ENCODE measurements at places on chromosomes 6 and 20.

- no peak for DNase-seq
Measured at GRCh38 chr20:51440589-51440988, 101.9 kb downstream of the NFATC2 start.

DNA sequence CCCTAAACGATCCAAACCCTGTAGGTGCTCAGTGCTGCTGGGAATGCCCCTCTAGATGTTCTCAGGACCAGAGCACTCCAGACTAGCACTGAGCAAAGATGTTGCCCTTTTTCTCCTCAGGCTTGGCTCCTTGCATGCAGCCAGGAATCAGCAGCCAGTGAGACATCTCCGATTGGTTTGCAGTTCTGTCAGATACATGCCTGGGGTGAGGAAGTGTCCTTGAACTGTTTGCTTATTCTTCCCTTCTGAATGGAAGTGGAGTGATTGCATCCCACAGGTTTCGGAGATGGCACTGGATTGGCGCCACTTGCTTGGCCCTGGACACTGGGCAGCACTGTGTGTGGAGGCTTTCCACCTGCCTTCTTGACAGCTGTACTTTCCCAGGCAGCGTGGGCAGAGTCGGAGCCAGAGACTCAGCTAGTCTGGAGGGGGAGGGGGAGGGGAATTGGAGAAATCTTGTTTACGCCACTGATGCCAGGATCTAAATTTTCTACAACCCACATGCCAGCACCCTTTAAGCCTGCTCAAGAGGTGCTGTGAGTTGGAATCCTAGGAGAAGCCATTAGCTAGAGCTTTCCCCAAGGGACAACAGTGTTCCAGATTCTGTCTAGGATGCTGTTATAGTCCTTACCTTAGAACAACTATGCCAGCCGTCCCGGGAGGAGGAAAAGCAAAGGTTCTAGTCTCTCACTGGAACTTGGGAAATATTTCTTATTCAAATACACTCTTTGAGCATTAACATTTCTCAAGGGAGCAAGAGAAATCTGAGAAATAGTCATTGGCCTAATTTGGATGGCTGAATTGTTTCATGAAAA, 49.2 kb upstream of the SASH1 start:
- no peak for DNase-seq

DNA sequence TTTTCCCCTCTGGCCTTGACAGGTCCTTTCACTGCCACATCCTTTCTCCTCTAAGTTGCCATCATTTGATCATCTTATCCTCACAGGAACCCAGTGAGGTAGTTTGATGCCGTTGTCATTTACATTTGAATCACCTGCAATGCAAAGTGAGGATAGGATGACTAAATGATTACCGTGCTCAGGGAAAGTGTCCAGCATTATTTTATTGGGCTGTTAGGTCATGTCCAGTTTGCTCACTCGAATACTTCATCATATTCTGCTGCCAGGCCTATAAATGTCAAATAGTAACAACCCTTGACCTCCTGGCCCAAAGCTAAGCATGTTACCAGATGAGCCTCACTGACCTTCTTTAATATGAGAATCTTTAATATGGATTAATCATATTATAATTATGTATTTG, 1068.7 kb upstream of the FLRT3 start:
- no peak for DNase-seq

DNA sequence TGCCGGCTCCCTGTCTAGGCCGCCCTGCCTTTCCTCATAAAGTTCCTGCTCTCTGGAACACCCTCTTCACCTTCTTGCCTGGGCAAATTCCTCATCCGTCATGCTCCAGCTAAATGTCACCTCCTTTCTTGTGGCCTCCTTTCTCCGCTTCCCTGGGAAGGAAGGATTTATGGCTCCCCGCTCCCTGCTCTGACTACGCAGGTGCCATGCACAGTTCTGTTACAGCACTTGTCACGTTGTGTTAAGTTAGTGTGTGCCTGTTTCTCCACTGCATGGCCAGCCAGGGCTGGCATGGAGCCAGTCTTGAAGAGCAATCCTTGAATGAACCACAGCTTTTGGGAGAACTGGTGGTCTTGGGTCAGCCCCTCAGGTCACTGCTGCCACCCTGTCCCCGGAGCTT, 61.7 kb downstream of the CD40 start:
- DNase-seq: no peak

DNA sequence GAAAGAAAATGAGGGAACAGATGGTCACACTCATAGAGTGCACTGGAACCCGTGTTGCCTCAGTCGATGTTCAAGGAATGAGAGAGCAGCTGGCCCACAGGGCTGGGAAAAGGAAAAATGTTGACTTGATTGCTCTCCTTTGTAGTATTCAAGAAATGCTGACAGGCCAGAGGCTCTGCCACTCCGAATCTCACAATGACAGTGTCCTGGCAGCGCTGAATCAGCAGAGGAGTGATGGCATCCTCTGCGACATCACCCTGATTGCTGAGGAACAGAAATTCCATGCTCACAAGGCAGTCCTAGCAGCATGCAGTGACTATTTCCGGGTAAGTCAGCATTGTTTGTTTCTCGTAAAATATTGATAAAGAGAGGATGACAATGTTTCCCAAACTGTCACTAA, 51.3 kb downstream of the KLHL32 start:
- DNase-seq: no peak

DNA sequence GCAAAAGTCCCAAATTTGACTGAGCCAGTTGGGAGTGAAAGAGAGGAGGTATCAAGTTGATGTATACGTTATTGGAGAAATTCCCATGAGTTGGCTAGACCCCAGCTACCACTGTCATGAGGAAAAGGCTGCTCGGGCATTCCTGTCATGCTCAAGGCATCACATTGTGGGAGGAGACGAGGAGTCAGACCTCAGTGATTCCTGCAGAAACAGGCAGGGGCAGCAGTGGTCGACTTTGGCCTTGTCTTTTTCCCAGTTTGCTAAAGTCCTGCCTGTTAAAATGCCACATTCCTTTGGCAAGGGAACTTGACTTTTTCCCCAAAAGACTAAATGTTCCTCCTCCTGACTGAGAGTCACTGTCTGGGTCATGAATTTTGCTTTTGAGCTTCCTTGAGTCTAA, 295.5 kb upstream of the HS3ST5 start:
- no peak for DNase-seq

DNA sequence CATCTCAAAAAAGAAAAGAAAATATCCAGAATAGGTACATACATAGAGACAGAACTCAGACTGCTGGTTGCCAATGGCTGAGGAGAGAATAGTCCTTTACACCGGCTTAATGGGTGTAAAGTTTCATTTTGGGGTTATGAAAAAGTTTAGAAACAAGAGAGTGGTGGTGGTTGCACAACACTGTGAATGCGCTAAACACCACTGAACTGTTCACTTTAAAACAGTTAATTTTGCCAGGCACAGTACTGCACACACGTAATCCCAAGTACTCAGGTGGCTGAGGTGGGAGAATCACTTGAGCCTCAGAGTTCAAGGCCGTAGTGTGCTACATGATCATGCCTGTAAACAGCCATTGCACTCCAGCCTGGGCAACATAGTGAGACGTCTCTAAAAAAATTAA, 7.6 kb downstream of the ILRUN start:
- DNase-seq: no peak

DNA sequence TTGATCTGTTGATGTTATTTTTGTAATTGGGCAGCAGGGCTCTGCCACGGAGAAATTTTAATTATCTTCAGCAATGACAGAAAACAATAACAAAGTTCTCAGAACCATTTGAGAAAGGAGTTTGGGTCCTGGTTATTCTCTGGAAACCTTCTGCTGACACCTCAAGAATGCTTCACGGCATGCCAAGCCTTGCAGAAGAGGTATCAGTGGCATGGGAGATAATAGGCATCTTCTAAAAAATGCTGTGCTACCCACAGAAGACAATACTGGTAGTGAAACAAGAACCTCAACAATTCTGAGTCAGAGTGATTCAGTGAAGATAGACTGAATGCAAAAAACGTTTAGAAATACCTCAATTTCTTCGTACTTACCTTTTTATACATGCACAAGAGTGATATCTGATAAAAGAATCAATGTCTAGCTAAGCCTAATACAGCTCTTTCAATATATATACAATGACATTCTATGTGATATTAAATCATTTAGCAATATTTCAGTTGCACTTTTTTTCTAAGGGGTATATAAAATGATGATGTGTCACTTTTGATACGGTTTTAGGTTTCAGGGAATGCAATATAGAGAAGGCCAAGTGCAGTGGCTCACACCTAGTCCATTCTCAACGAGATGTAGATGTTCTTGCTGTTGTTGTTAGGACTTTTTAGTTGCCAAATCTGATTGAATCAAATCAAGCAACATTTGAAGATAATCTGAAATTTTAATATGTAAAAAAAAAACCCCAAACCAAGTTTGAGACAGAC, 110.4 kb upstream of the COL21A1 start:
- peak; percentile 14 for DNase-seq

DNA sequence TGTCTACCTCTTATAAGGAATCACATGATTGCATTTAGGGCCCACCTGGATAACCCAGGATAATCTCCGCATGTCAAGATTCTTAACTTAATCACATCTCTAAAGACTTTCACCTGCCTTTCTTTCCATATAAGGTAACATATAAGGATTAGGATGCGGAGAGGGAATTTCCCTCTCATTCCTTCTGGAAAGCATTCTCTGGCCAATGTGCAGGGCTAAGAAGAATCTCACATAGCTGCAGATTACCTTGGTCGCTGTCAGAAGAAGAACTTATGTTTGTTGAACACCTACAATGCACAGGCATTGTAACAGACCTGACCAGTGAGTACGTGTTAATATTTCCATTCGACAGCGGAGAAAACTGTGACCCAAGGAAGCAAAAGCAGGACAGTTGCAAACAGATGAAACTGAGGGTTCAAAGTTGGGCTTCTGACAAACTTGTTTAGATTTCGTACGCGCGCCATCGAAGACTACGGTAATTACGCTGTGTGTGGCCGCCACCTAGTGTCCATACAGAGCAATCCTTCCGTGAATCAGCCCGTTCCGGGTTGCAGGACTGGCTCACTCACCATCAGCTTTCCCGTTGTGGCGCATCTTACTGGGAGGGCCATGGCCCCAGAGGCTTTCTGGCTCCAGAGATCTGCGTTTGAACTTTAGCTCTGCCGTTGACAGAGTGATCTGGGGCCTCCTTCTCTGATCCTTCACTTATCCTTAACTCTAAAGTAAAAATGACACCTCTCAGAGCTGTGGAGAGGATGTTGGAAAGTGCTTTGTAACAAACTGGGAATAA, 9.5 kb downstream of the C20orf202 start:
- peak; percentile 55 for DNase-seq

- DNase-seq: no peak
Measured at GRCh38 chr6:36625158-36625919, 31.2 kb downstream of the SRSF3 start.

DNA sequence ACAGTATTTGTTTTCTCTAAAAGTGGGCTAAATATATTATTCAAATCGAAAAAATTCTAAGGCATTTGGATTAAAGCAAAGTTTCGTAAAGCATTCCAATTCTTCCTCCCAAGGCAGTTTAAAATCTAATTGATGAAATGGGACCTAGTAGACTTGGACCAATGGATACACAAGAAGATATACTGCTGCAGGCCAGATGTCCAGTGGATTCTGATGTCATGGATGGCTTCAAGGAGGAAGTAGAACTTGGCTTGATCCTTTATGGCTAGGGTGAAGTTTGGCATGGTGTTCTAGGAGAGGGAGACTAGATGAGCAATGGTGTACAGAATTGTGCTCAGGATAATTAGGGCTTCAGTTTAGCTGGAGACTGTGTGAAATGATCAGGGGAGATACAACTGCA, 559.5 kb upstream of the MMS22L start:
- no peak for DNase-seq

DNA sequence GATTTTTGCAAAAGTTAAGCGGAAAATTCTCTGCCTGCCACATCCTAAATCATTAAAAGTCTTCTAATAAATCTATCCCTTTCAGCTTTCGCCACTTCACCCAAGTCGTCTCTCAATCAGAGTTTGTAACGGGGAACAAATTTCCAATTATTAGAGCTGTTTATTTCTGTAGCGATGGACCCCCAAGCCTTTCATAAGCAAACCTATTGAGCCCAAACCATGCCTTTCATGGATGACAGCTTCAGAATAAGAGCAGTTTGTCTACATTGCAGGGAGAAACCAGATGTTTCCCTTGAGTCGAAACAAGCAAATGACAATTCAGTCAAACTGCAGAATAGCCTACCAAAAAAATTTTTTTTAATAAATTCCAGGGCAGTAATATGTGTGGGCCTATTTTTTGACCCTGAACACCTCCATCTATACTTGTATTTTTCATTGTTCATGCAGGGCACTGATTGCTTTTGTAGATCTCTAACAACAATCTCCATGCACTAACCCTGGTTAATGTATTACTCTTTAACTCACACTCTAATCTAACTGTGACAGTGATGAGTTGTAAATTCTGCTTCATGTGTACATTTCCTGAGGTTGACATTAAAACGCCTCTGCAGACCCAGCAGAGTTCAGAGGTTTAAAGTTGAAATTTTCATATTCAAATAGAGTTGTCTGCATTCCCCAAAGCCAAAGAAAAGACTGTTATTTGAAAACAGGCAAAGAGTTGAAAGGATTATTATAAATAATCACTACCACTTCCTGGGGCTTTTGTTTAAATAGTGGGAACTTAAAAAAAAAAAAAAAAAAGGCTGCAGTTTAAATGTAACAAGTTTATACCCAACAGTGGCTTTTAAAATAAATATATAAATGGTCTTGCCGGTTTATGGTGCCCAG, 64.5 kb downstream of the ATP9A start:
- DNase-seq: no peak

- DNase-seq: no peak
Measured at GRCh38 chr6:156559162-156559690, 218.0 kb upstream of the ARID1B start.

Measured in fibroblast of skin of abdomen (primary cell).